CD14-positive monocyte (primary cell): ENCODE measurements at places on chromosomes 7 and 10.

DNA sequence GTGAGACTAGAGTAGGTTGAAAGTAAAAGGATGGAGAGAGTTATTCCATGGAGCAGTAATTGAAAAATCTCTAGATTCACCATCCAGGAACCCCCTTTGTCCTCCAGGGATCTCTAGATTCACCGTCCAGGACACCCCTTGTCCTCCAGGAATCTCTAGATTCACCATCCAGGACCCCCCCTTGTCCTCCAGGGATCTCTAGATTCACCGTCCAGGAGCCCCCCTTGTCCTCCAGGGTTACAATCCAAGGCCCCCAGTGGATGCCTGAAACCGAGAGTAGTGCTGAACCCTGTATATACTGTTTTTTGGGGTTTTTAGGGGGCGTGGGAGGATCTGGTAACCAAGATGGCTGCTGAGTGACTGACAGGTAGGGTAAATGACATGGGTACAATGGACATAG lies 38.3 kb upstream of the PPP2R2D start:
- no peak for DNase-seq

DNA sequence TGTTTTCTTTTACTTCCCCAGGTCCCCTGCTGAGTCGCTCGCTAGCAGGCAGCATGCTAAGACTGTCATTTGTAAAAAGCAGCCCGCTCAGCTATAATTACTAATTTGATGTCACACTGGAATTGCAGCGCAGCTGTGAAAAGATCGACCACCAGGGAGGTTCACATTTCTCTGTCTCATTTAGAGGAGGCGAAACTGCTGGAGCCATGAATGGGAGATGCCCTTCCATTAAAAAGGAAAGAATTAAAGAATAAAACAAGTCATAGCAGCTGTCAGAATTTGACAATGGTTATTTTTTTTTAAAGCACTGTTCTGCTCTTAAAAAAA lies 153.5 kb downstream of the PIP4K2A start:
- no peak for DNase-seq

DNA sequence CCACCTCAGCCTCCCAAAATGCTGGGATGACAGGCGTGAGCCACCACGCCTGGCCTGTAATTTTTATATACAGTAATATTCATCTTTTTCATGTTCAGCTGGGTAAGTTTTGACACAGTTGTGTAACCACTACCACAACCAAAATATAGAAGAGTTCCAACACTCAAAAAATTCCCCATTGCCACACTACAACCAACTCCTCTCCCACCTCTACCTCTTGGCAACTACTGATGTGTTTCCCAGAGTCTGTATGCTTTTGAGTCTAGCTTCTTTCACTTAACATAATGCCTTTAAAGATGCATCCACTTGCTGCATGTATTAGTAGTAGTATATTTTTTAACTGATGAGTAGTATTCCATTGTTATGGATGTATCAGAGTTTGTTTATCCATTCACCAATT lies 90.7 kb downstream of the SRPK2 start:
- DNase-seq = no peak

- DNase-seq = no peak
Observed at GRCh38 chr10:110775020-110775375, 96.7 kb upstream of the PDCD4 start.

GRCh38 chr10:123149162-123149567 lies 1.2 kb downstream of the HMX2 start:
- no peak for DNase-seq

GRCh38 chr7:155856656-155857055 lies 44.4 kb upstream of the SHH start:
- DNase-seq = no peak

DNA sequence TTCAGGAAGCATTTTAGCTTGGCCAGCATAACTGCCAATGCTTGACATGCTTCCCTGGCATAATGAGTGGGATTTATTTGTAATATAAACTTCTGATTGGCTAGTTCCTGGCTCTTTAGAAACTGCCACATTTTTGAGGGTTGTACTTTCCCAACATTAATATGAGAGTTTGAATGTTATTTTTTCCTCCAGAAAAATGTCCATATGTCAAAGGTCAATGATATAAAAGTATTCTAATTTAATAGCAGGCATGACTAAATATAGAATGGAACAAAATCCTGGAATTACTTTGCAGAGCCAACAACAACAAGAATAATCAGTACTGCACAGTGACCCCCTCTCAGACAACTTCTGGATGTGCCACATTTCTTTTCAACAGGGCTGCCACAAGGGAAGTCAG lies 352.6 kb downstream of the PRPF18 start:
- DNase-seq = no peak

GRCh38 chr7:90025771-90026170 lies 128.5 kb upstream of the STEAP1 start:
- no peak for DNase-seq

DNA sequence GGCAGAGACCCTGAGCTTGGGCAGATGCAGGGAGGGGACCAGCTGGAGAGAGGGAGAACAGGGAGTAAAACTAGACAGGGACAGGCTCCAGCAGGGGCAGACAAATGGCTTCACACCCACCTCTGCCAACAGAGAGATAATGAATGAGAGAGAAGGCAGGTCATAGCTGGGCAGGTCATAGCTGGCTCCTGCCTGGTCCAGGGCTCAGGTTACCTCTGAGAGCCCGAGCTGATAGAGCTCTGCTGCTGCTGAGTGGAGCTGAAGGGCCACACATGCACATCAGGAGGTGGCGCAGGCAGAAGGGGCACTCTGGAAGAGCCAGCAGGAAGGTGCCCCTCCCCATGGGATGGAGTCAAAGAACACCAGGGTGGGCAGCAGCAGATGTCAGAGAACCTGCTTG lies 154.2 kb downstream of the GFRA1 start:
- no peak for DNase-seq

DNA sequence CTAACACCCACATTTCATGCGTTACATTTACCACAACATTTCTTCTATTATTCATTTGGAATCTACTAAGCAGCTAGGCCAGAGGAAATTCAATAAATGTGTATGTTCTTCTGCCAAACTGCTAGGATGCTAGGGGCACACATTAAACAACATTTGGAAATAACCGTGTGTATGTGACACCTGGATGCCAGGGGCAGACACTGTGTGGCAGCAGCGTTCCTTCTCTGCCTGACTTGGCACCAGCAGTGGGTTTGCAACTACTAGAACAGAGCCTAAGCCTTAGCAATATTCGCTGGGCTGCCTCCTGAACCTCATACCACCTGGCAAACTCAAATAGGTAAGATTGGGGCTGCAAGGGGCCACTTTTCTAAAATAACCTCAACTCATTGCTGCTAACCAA lies 182.1 kb downstream of the CHCHD3 start:
- DNase-seq = no peak

DNA sequence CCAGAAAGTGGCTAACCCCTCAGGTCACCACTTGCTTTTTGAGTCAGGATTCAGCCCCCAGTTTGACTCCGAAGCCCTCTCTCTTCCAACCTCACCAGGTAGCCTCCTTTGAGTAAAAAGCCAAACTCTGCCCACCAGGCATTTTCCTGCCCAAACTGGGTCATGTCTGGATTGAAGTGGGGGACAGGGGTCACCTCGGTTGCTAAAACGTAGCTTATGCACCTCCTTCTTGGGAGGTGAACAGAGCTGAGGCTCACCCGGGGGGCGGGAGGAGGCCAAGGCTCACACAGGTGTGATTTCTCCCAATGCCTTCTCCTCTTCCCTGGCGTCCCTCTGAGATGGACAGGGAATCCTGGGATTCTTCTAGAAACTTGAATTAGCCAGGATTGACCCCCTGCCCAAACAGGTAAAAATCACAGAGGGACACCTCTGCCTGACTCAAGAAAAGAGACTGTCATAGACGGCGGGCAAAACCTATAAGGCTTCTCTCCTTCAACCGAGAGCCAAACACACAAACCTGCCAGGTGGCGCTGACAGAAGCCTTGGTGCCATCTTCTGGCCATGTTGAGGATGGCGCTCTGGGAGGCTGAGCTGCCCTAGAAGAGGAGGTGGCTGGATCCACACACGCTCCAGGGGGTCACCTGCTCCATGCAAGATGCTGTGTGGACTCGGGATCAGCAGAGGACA lies 51.6 kb downstream of the PRLHR start:
- peak; percentile 21 for DNase-seq

- DNase-seq = no peak
Observed at GRCh38 chr10:77404810-77405209, 232.8 kb downstream of the KCNMA1 start.

DNA sequence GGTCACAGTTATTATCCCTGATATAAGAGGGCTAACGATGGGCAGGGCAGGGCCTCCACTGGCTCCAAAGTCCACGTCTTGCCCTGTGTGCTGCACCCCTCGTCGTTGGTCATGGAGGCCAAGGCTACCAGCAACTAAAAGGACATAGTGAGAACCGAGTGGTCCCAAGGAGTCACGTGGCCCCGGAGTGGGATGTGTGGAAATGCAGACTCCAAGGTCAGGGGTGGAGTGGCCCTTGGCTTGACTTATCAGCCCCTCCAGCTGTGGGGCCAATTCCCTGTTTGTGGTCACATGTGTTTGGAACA lies 30.7 kb downstream of the BTBD16 start:
- no peak for DNase-seq

DNA sequence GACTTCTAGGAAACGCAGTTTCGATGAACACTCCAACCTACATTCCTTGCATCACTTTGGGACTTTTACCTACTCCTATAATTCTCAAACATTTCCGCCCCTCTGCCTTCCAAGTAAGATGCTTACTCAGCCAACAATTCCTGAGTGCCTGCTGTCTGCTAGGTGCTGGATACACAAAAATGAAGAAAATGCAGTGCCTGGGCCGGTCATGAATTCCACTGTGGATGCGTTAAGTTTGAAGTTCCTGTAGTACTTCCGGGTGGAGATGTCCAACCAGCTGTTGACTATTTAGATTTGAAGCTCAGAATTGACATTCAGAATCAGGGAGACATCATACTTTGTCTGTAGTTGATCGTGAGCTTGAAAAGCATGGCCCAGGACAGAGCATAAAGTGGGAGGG lies 89.2 kb downstream of the LYZL1 start:
- no peak for DNase-seq

GRCh38 chr10:44293842-44294241 lies 91.1 kb downstream of the CXCL12 start:
- DNase-seq = no peak

GRCh38 chr10:101069441-101069840 lies 7.7 kb downstream of the KAZALD1 start:
- no peak for DNase-seq

- DNase-seq = no peak
Observed at GRCh38 chr10:103504181-103504783, 10.8 kb downstream of the NEURL1 start.

- DNase-seq = no peak
Observed at GRCh38 chr10:121027371-121027770, 176.2 kb downstream of the WDR11 start.

- DNase-seq = peak; percentile 20
Observed at GRCh38 chr7:17622451-17622850, 317.8 kb downstream of the SNX13 start.

DNA sequence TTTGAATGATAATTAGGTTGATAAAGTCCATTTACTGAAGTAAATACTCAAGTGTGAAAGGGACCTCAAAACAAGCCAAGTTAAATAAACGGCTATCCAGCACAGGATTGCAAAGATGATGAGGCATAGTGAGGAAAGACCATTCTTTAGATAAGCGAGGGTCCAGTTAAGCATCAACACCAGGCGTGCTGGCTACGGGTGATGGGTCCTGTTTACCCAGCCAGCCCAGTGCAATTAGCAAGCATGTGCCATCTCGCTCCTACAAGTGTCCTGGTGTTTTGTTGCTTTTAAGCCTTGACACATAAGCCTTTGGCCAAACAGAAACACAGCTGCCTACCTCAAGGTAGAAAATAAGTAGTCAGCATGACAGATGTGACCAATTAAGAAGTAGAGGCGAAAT lies 7.1 kb downstream of the NEBL start:
- DNase-seq = no peak

- no peak for DNase-seq
Observed at GRCh38 chr10:43199088-43199683, 60.9 kb downstream of the CSGALNACT2 start.

DNA sequence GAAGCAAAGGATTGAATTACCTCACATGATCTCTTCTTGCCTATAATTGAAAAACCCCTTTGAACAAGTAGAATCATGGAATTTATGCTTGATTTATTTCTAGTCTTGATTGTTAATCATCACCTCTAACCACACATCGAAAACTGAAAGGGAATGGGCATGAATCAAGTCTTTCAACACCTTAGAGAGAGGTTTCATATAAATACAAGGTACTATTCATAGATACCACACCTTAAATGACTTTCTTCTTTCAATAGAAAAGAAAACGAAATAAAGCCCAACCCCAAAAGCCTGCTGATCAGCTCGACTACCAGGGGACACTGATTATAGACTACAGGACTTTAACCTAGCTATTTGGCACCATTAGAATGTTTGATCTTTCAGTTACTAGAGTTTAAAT lies 128.6 kb upstream of the PTPRZ1 start:
- DNase-seq = no peak

DNA sequence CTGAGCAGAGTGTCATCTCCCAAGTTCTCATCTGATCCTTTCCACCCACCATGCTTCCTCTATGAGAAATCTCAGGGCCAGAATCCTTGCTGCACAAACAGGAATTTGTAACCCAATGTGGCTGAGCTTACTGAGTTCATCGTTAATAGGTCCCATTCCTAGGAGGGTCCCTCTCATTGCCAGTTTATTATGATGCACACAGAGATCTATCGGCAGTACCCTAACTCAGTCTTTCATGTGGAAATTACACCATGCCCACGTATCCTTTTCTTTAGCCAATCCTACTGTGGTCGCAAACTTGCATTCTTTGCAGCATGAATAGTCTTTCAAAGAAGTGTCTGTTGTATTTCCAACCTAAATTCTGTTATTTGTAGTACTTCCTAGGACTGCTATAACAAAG lies 12.1 kb downstream of the TMEM236 start:
- DNase-seq = no peak

DNA sequence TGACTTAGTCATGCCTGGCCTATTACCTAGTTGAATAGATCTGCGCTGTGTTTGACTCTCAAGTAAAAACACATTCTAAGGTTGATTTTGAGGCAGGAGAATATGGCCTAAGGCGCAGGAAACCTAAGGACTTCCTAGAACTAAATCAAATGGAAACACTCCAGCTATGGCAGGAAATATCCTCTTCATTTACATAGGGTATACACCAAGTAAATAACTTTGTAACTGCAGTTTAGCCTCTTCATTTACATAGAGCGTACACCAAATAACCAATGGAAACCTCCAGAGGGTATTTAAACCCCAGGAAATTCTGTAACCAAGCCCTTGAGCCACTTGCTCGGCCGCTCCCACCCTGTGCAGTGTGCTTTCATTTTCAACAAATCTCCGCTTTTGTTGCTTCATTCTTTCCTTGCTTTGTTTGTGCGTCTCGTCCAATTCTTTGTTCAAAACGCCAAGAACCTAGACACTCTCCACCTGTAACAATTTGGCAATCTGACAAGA lies 35.6 kb upstream of the XRCC2 start:
- no peak for DNase-seq

DNA sequence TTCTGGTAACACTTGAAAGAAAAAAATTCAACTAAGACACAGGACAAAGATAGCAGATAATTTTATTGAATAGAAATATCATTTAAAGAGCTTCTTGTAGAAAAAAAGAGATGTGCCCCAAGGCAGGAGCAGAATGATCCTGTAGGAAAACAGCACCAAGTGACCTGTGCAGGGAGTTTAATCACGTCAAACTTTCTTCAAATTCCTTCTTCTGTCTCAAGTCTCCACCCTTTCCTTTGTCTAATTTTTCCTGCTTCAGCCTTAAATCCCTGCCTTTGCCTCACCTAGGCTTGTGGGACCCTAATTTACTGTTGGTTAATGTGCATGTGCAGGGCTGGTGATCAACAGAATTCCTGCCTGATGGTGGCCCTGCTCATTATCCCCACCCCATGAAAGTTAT lies 481.4 kb downstream of the IPMK start:
- no peak for DNase-seq
